ENCODE measurements at places on chromosomes 6 and 20.

DNA sequence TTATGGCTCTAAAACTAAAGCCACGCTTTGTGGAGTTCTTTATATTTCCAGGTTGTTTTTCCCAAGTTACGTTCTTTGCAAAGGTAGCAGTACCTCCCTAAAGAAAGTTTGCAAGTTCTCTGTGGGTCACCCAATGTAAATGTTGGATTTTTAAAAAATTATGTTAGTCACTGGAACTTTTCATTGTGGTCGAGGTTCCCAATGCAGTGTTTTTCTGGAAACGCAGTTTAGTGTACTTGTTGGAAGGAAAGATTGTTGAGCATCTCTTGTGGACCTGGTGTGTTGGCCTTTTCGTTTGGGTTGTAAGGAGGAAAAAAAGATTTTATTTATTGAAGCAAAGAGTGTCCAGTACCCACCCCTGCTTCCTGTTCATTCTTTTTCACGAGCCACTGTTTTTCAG, 1.4 kb downstream of the TOP1 start:
- no peak for DNase-seq

- DNase-seq: peak; percentile 32
These were observed 68.2 kb upstream of the TNFAIP3 start for GRCh38 chr6:137798846-137799245.

- DNase-seq: peak; percentile 28
These were observed 927 bp downstream of the IL20RA start for GRCh38 chr6:137043710-137044365.

GRCh38 chr6:396126-396520, 4.6 kb downstream of the IRF4 start:
- DNase-seq: no peak

DNA sequence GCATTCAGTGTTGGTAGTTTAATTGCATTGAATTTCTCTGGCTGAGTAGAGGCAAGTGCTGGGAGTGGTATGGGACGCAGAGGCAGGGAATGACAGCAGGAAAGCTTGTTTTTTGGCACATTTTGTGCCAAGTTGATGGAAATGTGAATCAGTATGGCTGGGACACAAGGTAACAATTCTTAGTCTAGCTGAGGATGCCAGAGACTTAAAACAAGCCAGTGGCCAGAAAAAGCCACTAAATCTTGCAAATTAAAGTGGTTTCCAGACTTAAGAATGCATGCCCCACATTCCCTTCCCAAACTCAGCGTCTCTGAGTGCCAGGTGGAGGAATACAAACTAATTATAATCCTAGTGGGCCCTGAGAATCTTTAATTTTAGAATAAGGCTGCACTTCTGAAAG, 35.9 kb downstream of the PPARD start:
- DNase-seq: no peak

- no peak for DNase-seq
These were observed 4.9 kb downstream of the ANKRD66 start for GRCh38 chr6:46751658-46752057.

GRCh38 chr6:153944201-153944600, 94.8 kb upstream of the OPRM1 start:
- DNase-seq: no peak

GRCh38 chr6:51542475-51542874, 544.9 kb downstream of the PKHD1 start:
- no peak for DNase-seq

Data from IMR-90 (cell line).